ENCODE measurements at places on chromosomes 6 and 20. TPM values are rescaled to one million over a fixed set of nuclear protein-coding genes. Genes with fewer than 3 reads are reported as not detected.

Gene ANGPT4
- not detected for total RNA-seq

Gene RAET1L
- 1.8 TPM for total RNA-seq

Gene DNAH8
- total RNA-seq, result not detected

Gene C4B
- 2.3 TPM for total RNA-seq

Gene MEP1A
- total RNA-seq, result not detected

Gene FAM110A
- 6.2 TPM for total RNA-seq

Gene DDAH2
- total RNA-seq, result 91.5 TPM

Gene CRISP2
- total RNA-seq, result not detected

Gene TCF21
- total RNA-seq, result 0.33 TPM

- no peak for DNase-seq
Observed at GRCh38 chr6:129621252-129621651, 88.7 kb downstream of the ARHGAP18 start.

- DNase-seq, result no peak
Observed at GRCh38 chr6:133608620-133609019, 280.3 kb upstream of the TCF21 start.

DNA sequence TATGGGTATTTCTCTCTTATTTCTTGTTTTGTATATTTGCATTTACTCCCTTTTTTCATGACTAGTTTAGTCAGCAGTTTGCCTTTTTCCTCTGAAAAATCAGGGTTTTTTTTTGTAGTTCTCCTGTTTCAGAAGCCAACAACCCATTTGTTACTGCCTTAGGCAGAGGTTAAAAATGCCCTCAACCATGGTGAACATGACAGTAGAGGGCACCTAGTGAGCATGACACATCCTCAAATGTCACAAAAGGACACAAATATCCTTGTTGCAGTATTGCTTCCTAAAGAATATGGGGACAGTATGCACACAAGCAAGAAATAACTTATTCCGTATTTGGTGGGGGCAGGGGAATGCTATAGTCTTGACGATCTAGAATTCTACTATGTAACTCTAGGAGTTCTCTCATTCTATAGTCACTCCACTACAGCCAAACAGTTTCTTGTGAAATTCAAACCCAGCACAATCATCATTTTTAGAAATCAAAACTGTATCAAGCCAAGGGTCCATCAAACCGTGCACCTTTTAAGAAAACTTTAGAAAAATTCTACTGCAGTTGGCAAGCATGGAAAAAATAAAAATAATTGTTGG lies 47.0 kb downstream of the GOPC start:
- DNase-seq, result no peak

GRCh38 chr20:35257175-35257909 lies 20.6 kb downstream of the MMP24OS start:
- no peak for DNase-seq

GRCh38 chr6:135358985-135359384 lies 138.6 kb downstream of the AHI1 start:
- no peak for DNase-seq

GRCh38 chr20:33257237-33257636 lies 21.4 kb downstream of the BPIFA1 start:
- DNase-seq, result no peak

DNA sequence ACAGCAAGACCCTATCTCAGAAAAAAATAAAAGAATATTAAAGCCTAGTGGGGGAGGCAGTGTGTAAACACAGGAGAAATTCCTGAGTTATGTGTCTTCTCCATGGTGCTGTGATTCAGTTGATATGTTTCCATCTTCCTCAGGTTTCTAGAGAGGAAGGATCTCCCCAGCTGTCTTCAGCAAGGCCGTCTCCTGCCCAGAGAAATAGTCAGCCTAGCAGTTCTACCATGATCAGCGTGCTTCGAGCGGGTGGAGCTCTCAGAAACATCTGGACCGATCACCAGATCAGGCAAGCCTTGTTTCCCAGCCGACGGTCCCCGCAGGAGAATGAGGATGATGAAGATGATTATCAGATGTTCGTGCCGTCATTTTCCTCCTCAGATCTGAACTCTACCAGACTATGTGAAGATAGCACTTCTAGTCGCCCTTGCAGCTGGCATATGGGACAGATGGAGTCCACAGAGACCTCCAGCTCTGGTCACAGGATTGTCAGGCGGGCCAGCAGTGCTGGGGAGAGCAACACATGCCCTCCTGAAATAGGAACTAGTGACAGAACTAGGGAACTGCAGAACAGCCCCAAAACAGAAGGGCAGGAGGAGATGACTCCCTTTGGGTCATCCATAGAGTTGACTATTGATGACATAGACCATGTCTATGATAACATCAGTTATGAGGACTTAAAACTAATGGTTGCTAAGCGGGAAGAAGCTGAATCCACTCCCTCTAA lies 34.9 kb upstream of the MTHFD1L start:
- no peak for DNase-seq

Data from kidney epithelial cell (primary cell).